ENCODE measurements at places on chromosomes 13 and 19.

DNA sequence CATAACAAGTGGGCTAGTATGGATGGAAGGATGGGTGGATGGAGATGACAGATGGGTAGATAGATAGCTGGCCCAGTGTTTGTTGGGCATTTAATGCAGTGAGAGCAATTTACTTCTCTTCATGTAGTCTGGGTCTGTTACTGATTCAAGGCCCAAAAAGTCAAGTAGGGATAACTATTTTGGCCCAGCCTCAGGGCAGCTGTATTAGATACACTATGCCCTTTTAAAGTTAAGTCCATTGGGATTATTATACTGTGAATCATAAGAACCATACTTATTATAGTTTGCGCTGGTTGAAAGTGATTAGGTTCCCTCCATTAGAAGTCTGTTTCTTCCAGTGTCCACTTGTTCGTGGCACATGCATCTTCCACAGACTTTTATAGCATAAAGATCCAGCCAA is 4.7 kb downstream of the ITGBL1 start:
- no peak for DNase-seq

- DNase-seq = no peak
Measured at GRCh38 chr13:106246242-106246641, 289.2 kb downstream of the EFNB2 start.

- no peak for DNase-seq
Measured at GRCh38 chr13:104382951-104383350, 1316.7 kb upstream of the SLC10A2 start.

GRCh38 chr19:48346191-48346590 is 17.5 kb downstream of the TMEM143 start:
- DNase-seq = no peak

- no peak for DNase-seq
Measured at GRCh38 chr19:33022472-33023116, 42.1 kb downstream of the RHPN2 start.

DNA sequence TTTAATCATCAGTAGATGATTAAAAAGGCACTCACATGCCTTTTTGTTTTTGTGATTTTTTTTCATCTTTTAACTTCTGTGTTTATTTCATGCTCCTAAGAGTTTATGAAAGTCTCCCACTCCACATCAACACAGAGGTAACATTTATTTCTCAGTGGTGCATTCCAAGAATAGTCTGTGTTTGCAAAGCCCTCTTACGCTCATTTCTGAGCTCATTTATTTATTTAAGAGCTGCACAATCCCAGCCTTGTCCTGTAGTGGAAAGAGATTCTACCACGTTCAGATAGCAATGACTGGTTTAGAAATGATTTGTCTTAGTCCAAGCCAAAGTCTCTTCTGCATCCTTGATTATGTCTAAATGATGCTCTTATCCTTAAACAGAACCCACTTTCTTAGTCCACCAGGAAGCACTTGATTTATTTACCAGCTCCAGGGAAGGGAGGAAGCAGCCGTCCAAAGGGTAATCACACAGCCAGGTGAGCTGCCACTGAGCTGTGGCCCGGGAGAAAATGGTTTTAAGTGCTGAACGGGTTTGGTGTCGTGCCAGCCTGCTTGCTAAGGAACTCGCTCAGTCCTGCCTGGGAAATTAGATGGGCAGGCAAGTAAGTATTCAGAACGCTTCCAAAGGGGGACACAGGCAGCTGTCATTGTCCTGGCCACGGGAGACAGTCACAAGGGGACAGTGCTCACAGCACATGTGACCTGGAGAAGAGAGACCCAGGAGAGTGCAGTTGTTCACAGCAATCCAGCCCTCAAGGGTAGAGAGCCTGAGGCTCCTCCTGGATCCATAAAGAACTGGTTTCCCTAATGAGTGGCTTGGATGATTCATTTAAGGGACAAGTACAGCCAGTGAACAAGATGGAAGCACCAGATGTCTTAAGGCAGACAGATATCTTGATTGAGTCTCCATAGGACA is 131.8 kb upstream of the WASF3 start:
- DNase-seq = no peak

- DNase-seq = no peak
Measured at GRCh38 chr19:49403404-49404187, 15.5 kb downstream of the KASH5 start.

GRCh38 chr19:16365300-16365996 is 40.8 kb downstream of the KLF2 start:
- DNase-seq = no peak

GRCh38 chr19:46911456-46911855 is 50.7 kb downstream of the ARHGAP35 start:
- DNase-seq = no peak

GRCh38 chr13:56713656-56714055 is 427.1 kb upstream of the PRR20A start:
- no peak for DNase-seq

- no peak for DNase-seq
Measured at GRCh38 chr13:20227288-20227687, 4.8 kb downstream of the GJB6 start.

DNA sequence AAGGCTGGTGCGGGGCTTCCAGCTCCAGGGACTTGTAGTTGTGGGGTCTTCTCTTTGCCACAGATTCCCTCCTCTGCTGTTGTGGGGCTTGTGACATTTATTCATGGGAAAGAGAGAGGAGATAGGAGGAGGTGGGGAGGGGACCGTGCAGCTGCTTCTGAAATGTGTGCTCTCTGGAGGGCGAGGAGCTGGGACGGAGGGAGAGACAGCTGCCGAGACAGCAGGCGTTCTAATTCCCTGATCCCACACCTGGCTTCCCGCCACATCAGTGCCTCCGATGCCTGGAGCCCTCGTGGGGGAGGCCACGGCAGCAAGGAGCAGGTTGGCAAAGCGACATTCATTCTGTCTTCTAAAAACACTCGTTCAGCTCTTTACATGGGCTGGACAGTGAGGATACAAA is 164.4 kb downstream of the USP12 start:
- no peak for DNase-seq

DNA sequence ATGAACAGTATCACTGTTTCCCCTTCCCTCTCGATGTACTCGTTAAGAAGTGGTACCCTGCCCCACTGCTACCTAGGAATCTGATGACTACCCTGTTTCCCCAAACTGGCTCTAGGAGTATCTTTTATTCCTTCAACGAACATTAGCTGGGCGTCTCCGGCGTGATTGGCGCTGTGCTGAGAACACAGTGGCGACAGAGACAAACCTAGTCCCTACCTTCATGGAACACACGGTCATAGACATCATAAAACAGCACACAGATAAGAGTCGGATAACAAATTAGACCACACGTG is 730 bp downstream of the SYMPK start:
- DNase-seq = no peak

GRCh38 chr19:42198676-42199439 is 18.6 kb downstream of the DEDD2 start:
- DNase-seq = no peak

GRCh38 chr13:24264976-24265375 is 44.4 kb upstream of the C1QTNF9 start:
- no peak for DNase-seq

DNA sequence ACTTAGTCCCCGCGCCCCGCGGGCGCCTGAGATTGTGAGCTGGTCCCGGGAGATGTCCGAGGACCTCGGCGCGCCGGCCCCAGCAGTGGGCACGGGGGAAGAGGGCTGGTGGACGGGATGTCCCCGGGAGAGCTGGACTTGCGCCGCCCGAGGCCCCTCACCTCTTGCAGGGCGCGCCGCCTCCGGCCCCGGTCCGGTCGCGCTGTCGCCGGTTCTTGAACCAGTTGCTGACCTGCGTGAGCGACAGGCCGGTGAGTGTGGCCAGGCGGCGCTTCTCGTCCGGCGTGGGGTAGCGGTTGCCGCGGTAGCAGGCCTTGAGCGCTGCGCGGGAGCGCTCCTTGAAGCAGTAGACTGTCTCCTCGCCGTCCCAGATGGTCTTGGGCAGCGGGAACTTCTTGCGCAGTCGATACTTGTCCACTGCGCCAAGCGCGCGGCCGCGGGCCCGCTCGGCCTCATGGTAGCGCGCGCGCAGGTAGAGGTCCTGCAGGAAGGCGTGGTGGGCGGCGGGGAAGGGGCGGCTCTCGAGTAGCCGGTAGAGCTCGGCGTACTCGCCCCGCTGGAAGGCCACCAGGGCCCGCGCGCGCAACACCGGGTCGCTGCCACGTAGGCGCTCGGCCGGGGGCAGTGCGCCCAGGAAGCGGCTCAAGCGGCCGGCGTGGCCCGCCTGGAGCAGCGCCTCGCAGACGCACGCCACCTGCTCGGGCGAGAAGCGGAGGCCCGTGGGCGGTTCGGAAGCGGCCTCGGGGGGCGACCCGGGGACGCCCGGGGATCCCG is 984 bp downstream of the SIX5 start:
- DNase-seq = no peak

GRCh38 chr19:13086341-13086740 is 16.3 kb downstream of the LYL1 start:
- DNase-seq = no peak

GRCh38 chr19:38044267-38045111 is 137.5 kb downstream of the SIPA1L3 start:
- DNase-seq = no peak

DNA sequence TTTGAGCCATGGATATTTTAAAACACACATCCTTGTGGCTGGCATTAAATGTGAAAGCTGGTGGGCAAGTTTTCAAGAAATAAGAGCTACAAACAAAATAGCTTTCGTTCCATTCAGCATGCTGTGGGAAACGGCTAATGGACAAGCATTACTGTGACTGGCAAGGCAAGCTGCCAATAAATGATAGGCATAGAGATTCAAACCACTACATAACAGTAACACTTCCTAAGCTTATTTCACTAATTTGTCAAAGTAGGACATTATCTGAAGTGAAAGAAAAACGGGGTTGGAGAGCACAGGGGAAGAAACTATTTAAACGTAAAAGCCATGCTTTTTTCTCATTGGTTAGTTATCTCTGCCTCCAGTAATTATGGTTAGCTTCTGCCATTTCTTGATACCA is 26.0 kb downstream of the OBI1 start:
- no peak for DNase-seq

- DNase-seq = no peak
Measured at GRCh38 chr19:47573071-47574026, at the start of gene ZNF541. TSS of gene ZNF541 (minus strand) at chr19:47573148. CDS start at chr19:47555856, 17,292 bp downstream.

Data from fibroblast of the conjunctiva (primary cell).